Daoy (cell line): ENCODE measurements at places on chromosomes 2 and 18.
A peak's percentile ranks its signal among the peaks of the same experiment; 100 is the strongest.

DNA sequence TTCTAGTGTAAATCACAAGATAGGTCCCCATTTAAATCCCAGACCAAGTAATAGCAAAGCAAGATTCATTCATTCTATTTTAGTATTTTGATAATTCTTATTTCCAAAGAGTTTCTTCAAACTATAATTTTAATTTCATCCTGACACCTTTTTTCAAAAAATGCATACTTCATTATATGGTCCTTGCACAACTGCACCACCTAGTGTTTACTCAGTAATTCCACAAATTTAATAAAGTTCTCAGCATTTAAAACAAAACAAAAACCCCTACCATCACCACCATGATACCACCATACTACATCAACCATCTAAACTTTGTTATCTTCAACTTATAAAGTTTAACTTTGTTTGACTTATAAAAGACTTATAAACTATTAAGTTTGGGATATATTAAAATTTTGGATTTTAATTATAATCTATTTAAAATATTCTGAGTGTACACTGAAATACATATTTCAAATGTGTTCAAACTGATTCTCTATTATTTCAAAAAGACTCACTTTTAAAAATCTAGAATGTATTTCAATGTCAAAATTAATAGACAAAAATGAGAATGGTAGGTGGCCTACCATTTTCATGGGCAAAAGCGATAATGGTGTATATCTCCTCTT is 44.2 kb downstream of the WDPCP start:
- DNase-seq, result no peak

- no peak for DNase-seq
These were observed 12.9 kb upstream of the ETAA1 start for GRCh38 chr2:67384123-67384822.

DNA sequence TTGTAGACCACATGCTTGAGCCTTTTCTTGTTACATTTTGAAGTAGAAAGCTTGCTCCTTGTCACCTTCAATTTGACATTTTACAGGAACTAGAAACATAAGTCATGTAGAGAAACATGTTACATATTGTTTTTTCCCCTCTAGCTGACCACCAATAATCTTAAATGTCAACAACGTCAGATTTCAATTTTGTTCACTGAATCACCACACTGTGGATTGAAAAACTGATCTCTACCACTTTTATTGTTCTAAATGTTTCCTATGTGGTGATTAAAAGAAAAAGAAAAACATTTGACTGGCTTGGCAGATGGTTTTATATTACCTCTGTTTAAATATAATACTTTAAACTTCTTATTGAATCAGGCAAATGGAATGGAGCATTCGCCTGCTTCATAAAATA is 87.7 kb downstream of the DSEL start:
- no peak for DNase-seq

DNA sequence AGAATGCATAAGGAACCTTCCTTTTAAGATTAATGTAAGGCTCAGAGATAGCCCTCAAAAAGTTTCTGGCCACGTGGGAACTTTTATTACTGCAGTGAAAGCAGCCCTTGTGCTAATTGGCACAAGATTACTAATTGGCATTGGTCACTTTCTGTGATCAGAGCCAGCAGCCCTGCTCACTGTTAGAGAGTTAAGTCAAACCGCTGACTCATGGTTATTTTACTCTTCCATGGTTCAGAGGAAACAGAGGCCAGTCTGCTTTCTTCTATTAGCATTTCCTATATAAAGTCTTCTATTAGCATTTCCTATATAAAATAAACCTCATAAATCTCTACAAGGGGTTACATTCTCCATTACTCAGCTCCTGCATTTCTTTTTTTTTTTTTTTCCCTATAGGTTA is 1.5 kb upstream of the SLC35G4 start:
- DNase-seq, result no peak

DNA sequence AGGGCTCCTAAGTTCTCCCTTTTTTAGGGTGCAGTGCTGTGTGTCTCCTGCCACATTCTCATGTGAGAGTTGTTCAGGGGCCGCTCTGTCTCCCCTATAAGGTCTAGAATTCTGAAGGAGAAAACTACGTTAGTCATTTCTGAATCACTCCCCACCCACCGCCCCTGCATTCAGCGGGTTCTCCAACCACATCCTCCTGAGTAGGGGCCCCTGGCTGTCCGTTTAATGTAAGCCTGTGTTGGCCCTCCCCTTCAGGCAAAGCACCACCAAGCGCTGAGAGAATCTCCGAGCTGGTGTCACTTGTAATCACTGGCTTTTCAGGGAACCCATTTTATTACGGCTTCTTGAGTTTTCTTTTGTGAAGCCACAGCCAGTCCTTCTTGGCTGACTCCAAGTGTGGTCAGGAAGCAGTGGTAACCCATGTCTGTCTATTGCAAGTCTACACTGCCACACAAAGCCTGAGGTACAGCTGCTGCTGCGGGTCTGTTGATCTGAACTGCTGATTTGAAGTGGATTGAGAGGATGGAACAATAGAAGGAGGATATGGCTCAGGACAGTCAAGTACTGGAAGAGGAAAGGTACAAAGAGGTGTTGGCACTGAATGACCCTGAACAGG is 16.9 kb downstream of the LCT start:
- peak; percentile 88 for DNase-seq

DNA sequence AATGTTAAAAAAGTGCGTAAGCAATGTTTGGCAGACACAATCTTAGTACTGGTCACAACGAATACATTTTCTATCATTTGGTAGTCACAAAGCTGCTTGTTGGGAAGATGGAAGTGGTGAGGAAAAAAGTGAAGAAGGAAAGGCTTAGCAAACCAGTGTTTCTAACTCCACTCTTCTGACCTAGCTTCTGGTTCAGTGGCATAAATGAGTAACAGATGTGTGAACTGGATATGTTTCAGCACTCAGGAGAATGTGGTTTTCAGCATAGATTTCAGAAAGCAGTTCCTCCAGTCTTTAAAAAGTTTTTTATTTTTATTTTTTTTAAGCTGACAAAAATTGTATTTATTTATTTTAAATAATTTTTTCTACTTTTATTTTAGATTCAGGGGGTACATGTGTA is 357.1 kb downstream of the CPS1 start:
- no peak for DNase-seq

DNA sequence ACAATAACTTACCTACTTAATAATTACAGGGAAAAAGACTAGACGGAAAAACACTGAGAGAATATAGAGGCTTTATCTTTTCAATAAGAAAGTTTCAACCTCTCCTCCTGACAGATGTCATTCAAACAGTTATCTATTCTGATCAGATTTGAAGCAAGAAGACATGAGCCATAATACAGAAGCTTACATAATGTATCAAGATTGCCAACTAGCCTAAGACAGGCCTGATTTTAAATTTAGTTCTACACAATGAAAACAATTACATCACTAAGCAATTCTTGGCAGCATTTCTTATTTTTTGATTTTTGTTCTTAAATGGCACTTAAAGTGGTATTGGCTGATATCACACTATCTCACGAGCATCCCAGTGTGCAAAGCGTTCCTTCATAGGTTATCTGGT is 41.6 kb downstream of the GPR155 start:
- DNase-seq, result no peak

- DNase-seq, result peak; percentile 30
These were observed 86.2 kb downstream of the METTL8 start for GRCh38 chr2:171347591-171348032.

GRCh38 chr2:29724282-29724681 is 197.1 kb downstream of the ALK start:
- no peak for DNase-seq

DNA sequence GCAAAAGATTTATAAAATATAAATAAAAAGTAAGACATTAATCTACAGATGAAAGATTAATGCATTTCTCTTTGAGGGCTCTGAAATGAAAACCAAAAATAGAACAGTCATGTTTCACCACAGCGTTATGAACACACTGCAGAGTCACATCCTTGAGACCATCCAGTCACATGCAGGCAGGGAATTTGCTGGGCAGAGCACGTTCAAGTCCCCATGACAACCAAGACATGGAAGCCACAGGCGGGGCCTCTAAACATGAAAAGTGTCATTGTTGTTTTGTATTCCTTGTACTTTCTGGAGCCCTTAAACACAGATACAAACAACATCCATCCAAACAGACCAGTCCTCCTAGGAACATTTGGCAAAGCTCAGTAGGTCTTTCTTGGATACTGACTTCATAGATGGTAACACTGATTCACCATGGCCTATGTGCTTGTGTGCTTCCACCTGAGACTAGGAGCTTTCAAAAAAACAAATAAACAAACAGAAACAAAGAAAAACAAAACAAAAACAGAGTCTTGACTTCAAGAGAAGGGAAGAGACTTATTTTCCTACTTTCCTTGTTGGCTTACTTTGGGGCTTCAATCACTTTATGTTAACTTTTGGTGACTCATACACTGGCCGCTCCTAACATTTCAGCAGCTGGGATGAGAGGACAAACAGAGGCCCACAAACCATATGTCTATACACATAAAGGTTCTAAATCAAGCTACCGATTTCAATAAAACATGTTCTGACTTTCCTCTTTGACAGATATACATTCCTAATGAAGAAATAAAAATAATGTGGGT is 99.5 kb upstream of the CCDC85A start:
- DNase-seq, result peak; percentile 48

DNA sequence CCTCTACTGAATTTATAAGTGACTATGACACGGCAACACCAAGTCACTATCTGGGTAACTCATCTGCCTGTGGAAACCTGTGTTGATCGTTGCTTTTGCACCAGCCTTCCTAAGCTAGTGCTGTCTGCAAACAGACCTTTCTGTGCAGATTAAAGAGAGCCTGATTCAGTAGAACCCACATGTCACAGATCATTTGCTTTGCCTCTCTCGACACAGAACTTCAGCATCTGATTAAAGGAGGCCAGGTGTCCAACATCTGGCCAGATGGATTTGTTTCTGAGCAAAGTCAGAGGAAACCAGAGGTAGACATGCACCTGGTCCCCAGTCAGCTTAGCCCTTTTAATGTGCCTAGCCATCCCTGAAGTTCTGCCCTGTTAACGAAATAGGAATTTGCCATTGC is 15.0 kb upstream of the TTR start:
- no peak for DNase-seq

GRCh38 chr2:212854116-212854515 is 297.3 kb downstream of the IKZF2 start:
- DNase-seq, result no peak

DNA sequence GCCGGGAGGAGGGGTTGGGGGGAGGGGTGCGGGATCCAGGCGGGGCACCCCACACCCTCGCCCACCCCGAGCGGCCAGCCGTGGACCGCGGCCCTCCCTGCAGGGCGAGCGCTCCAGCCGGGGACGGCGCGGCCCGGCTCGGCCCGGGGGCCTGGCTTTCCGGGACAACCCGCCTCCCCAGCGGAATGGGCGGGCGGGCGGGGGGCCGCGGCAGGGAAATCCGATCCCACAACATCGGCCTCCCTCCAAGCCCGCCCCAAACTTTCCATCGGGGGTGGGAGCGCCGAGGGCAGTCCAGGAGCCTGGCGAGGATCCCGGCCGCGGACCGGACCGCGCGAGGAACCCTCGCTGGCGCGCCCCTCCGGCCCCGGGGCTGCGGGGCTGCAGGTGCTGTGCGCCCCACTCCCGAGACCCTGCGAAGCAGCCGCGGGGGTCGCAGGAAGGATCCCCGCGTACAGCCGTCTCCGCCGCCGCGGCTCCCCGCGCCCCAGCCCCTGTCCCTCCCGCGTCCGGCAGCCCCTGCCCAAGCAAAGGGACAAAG is 529 bp downstream of the SEMA4C start:
- DNase-seq, result peak; percentile 70

- DNase-seq, result no peak
These were observed 449.7 kb upstream of the CWC22 start for GRCh38 chr2:180456801-180457200.

DNA sequence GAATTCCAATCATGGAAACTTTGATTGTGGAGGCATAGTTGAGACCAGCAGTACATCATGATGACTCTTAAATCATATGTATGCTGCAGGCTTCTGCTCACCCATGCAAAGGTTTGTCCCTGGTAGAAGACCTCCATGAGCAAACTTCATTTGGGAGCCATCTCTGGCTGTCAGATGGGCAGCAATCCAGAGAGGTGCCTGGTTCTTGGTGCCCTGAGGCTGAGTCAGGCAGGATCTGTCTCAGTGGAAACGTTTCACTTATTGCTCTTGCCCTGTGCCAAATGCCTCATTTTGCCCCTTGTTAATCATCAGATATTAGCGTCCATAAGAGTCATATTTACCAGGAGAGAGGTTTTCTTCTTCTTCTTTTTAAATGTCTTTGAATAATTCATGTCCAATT is 151.5 kb upstream of the CELF4 start:
- DNase-seq, result no peak

DNA sequence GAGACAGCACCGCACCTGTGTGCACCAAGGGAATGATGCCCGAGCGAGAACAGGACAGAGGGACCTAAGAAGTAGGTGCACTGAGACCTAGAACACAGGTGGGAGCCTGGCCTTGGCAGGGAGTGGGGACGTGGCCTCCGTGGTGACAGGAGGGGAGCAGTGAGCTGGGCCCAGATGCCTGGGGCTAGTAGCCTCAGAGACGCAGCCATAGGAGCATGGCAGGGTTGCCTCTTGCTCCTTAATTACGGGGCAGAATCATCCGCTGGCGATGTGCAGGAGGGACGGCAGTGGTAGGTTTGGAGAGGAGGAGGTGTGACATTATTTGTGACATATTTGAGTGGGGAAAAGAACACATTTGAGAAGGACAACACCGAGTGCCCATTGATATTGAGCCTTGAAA is 57.0 kb upstream of the HPCAL1 start:
- DNase-seq, result no peak

- DNase-seq, result no peak
These were observed 6.9 kb upstream of the GYPC start for GRCh38 chr2:126649101-126649500.

DNA sequence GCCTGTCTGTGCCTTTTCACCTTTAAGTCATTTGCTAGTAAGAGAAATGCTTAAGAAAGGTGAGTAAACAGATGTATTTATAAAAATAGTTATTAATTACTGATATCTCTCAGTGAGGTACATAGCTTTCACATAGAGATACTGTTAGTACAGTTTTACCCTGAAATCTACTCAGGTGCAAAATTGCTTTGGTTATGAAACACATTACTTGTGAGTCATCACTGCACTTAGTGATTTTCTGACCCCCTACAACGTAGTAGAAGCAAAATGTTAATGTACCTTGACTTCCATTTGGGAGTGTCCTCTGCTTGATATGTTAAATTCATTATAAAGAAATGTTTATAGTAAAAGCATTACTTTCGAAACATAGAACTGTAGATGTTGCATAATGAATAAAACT is 6.5 kb downstream of the GLS start:
- DNase-seq, result peak; percentile 37
